SK-N-SH treated with all-trans-retinoic acid at 6 μM for 48 hours (cell line): ENCODE measurements at places on chromosomes 7 and 10.

DNA sequence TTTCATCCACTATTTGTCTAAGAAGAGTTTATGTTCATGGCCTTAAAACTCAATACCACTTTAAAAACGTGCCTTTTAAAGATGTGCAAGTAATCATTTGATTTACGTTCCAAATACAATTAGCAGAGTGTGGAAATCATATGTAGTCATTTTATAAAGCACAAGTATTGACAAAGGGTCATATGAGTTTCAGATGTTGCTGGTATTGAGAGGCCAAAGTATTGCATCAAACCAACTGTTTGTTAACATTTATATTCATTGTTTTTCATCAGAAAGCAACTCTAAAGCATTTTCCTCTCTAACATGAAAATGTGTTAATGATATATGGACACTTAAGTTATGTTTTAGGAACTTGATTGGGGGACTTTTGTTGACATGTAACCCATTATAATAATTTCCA lies 11.5 kb upstream of the TSGA13 start:
- no peak for ATAC-seq

GRCh38 chr10:22931948-22932347 lies 4.1 kb downstream of the ARMC3 start:
- ATAC-seq: no peak

DNA sequence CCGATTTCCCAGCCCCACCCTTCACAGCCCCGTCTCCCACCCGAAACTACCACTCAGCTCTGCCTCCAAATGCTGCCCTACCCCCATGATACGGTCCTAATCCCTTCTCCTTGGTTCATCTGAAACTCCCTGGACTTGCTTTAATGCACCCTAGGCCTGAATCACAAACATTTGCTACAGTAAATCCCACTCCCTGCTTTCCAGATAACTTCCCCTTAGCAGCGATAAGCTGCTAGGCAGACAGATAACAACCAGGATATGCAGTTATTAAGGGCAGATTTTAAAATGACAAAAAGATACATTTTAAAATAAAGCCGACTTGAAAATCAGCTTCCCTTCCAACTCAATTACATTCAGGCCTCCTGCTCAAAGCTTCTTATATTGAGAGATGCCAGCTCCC lies 514.7 kb downstream of the GRID1 start:
- no peak for ATAC-seq

- peak; percentile 2; the same call in 1 of the 3 replicates for ATAC-seq
These were observed 7.6 kb downstream of the LZTS2 start for GRCh38 chr10:101007099-101007711.

DNA sequence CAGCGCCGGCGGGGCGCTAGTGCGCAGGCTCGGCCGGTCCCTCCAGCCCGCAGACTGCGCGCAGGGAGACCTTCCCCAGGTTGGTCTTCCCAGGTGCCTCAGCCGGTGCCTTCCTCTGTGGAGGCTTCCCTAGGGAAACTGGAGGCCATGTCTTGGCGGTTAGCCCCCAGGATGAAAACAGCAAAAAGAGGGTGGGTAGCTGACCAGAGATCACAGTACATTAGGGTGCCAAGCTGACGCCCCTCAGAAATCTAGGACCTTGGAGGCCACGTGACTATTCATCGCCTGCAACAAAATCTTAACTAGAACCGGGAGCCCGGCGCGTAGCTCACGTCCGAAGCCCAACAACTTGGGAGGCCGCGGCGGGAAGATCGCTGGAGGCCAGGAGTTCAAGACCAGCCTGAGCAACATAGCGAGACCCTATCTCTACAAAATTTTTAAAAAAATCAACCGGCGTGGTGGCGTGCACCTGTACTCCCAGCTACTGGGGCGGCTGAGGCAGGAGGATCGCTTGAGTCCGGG lies 327 bp upstream of the FIS1 start:
- ATAC-seq: no peak; the same call in 1 of the 3 replicates

- ATAC-seq: no peak
These were observed 305.4 kb downstream of the KCNMA1 start for GRCh38 chr10:77332256-77332655.

DNA sequence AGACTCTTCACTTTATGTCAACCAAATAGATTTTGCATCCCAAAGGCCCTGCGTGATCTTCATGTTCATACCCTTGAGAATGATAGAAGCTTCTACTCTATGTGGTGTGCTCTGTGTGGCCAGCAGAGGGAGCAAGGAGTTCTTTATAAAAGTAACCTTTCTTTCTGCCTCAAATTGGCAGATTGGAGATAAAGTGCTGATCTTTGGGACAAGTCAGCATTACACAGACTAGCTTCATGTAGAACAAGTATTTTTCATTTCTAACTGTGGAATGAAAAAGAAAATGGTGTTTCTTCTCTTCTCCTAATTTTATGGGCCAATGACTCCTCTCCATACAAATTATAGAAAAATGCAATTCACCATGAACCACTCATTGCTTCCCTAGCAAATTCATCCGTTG lies 1214.1 kb downstream of the SORCS1 start:
- ATAC-seq: peak; percentile 28; the same call in 1 of the 3 replicates

DNA sequence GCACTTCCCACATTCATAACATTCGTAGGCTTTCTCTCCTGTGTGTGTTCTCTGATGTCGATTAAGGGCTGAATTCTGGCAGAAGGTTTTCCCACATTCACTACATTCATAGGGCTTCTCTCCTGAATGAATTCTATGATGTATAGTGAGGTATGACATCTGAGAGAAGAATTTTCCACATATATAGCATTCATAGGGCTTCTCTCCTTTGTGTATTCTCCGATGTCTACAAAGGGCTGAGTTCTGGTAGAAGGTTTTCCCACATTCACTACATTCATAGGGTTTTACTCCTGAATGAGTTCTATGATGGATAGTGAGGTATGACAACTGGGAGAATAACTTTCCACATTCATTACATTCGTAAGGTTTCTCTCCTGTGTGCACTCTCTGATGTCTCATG lies 15.6 kb downstream of the ZNF12 start:
- no peak for ATAC-seq
